ENCODE measurements at places on chromosomes 2 and 18.

GRCh38 chr2:227326783-227327182 is 1.7 kb downstream of the MFF start:
- no peak for DNase-seq
- H3K4me1 ChIP-seq: peaks cover 24% of the 10 kb centered on the region
- H3K27ac ChIP-seq: no peak overlapping the region
- peaks cover 5% of the 10 kb centered on the region for H3K36me3 ChIP-seq

DNA sequence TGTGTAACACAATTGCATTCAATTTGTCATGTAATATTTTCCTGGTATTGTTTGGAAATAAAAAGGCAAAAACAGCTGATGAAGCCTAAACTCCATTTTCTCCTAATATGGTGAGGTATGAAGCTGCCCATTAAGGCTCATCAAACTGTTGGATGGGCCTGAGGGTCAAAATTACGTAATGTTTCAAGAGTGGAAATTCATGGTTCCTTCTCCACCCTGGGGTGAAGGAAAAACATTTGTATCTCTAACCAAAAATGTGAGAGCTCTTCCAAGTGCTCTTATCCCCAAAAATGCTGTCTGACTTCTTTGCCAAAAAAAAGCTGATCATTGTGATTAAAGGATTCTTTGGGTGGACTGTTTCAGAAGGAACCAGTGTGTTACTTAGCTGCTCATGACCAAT is 91.8 kb downstream of the ARHGAP28 start:
- H3K4me3 ChIP-seq: no peak overlapping the region
- no peak overlapping the region for H3K27ac ChIP-seq
- H3K4me1 ChIP-seq: no peaks in the 10 kb centered on the region
- H3K27me3 ChIP-seq: no peaks in the 10 kb centered on the region

DNA sequence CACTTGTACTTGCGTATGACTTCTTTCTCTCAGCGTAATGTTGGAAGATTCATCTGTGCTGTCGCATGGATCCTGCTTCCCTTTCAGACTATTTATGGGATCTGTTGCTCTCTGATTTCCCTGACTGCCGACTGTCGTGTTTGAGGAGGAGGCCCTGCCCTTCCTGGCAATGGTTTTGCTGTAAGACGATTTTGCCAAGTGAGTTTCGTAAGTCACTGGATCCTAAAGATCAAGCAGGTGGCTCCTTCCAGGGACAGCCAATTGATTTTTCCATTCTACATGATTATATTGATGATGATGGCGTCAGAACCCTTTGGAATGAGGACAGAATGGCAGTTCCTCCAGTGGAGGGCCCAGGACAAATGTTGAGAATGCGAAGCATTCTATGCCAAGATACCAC is 8.7 kb upstream of the B3GNT2 start:
- no peaks in the 10 kb centered on the region for H3K36me3 ChIP-seq
- DNase-seq: no peak
- no peaks in the 10 kb centered on the region for H3K27me3 ChIP-seq
- no peak overlapping the region for H3K27ac ChIP-seq
- H3K4me3 ChIP-seq: no peak overlapping the region

DNA sequence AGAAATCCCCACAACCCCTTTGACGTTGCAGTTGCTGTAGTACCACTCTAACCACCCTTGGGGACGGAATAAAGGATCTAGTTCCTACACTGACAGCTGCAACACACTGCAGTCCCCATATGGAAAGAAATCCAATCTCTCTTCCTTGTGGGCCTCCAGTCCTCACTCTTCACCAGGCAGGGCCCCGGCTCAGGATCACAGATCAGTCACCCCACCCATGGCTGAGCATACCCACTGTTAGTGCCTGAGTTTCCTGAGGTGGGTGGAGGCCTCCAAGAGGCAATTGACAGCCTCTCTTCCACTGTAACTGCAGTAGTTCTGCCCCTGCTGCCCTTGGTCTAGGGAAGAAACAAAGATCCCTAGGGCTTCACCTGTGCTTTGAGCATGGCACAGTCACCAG is 670.0 kb upstream of the CDH2 start:
- no peak for DNase-seq
- H3K4me3 ChIP-seq: no peak overlapping the region
- H3K27ac ChIP-seq: no peak overlapping the region
- no peaks in the 10 kb centered on the region for H3K27me3 ChIP-seq
- H3K4me1 ChIP-seq: no peaks in the 10 kb centered on the region

GRCh38 chr2:46997329-46997728 is 81.7 kb upstream of the MCFD2 start:
- no peak for DNase-seq
- H3K27me3 ChIP-seq: no peaks in the 10 kb centered on the region
- no peak overlapping the region for H3K27ac ChIP-seq
- H3K4me3 ChIP-seq: no peak overlapping the region
- H3K36me3 ChIP-seq: peaks cover 54% of the 10 kb centered on the region
- no peaks in the 10 kb centered on the region for H3K4me1 ChIP-seq

Measured in activated naive CD4-positive, alpha-beta T cell treated with anti-CD3 and anti-CD28 coated beads for 36 hours (primary cell).